ENCODE measurements at places on chromosomes 1 and 21.

DNA sequence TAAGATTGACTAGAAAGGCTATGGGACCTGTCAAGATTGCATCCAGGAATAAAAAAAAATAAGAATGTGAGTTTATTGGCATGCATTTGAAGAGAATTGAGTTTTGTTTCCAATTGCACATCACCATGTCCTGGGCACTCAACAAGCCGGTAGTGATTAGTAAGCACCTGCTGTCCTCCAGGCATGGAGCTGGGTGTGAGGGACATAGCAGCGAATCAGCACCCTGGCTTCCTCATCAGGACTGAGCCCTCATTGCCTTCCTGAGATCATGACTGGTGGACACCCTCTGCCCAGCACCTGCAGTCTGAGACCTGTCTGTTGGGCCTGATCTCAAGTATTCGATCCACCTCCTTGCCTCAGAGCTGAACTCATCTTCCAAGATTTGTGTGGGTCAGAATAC is 26.8 kb downstream of the S100A6 start:
- DNase-seq: no peak

- DNase-seq: no peak
Measured at GRCh38 chr1:225425201-225425786, 2.5 kb downstream of the LBR start.

GRCh38 chr1:206532368-206532767 is 25.0 kb downstream of the RASSF5 start:
- DNase-seq: no peak

DNA sequence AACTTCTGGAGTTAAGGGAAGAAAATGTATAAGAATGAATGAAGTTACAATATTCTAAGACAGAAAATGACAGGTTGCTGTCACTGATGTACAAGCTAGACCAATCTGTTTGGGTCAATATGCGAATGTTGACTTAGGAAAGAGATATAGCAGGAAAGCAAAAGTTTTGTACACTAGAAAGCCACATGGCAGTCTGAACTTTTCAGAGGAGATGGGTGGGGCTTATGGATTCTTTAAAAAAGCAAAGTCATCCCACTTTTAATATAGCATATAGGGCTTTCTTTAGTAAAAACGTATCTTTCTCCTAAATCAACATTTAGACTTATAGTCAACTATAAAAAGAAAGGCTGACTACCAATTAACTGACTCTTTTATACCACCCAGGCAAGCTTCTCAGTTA is 381.2 kb downstream of the PTPRC start:
- DNase-seq: no peak

GRCh38 chr1:239386453-239387303 is at the start of gene CHRM3:
Gene CHRM3, plus strand, starts transcription at chr1:239386568. Its CDS starts 520,884 bp downstream, at chr1:239907452.
- peak; percentile 27 for DNase-seq

- DNase-seq: no peak
Measured at GRCh38 chr1:215484171-215484939, 82.7 kb upstream of the KCTD3 start.

GRCh38 chr1:228147768-228148167 is 2.0 kb upstream of the GJC2 start:
- peak; percentile 10 for DNase-seq

GRCh38 chr1:154998818-154999570 is 3.6 kb upstream of the ZBTB7B start:
- DNase-seq: no peak

DNA sequence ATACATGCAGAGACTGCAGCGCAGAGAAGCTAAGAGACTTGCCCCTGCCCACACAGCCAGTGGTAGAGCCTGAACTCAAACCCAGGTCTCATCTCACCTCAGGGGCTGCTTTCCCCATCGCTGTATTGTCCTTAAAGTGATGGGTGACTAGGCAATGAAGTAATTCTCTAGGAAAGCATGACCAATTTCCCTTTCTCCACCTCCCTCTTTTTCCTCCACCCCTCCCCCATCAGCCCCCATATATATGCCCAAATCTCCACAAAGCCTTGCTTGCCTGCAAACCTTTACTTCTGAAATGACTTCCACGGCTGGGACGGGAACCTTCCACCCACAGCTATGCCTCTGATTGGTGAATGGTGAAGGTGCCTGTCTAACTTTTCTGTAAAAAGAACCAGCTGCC is at the start of gene IL24:
TSS of gene IL24 (plus strand) at position 269 of the 400 bp plus-strand sequence. CDS start 390 bp downstream, outside the sequence.
- DNase-seq: no peak

DNA sequence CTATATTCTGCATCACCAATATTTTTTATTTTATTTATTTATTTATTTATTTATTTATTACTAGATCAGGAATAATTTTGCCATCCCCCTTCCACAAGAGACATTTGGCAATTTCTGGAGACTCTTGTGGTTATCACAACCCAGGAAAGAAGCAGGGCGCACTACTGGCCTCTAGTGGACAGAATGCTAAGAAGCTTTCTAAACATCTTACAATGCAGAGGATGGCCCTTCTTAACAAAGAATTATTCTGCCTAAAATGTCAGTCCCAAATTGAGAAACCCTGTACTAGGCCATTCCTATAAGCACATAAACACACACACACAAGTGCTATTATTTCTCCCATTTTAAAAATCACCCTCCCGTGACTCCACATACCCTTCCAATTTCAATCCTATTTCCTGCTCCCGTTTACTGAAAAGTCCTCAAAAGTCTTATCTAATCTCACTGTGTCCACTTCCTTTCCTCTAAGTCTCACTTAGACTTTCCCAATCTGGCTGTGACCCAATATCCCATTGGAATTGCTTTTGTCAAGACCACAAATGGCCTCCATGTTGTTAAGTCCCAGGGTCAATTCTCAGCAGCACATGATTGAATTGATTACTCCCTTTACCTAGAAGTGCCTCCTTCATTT is 43.7 kb upstream of the RNF11 start:
- DNase-seq: peak; percentile 63

DNA sequence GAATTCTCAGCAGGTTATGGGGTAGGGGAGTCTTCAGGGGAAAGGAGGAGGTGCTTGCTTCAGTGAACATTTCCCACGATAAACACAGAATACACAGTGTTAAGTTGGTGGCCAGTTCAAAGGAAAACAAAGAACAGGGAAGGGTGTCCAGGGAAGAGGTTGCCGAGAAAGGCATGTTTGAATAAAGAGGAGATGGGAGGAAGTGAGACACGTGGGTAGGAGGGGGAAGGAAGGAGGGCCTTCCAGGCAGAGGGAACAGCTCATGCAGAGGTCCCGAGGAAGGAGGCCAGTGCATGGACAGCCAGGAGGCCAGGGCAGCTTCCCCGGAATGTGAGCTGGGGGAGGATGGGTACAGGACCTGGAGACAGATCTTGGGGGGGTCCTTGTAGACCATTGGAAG is 130.3 kb upstream of the TMEM51 start:
- no peak for DNase-seq
